NCI-H526 treated with DMSO at 0.1 percent for 48 hours (cell line): ENCODE measurements at places on chromosomes 7 and 10.

DNA sequence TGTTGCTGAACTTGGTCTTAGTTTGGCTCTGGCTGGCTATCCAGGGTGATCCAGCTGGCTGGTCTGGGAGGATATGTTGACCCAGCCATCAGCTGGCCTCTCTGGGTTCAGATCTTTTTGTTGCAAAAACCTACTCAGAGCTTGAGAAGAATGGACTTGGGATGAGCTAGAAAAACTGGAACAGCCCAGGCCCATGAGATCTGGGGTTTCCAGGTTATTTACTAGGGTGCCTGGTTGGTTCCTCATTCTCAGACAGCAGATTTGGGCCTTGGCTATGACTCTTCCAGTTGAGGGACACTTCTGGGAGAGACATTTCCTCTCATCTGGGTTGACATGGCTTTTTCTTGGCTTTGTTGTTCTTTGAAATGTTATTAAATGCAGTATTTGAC lies 116.6 kb downstream of the ADCY1 start:
- DNase-seq, result no peak

- DNase-seq, result no peak
Measured at GRCh38 chr10:54854389-54854788, 53.4 kb upstream of the PCDH15 start.

DNA sequence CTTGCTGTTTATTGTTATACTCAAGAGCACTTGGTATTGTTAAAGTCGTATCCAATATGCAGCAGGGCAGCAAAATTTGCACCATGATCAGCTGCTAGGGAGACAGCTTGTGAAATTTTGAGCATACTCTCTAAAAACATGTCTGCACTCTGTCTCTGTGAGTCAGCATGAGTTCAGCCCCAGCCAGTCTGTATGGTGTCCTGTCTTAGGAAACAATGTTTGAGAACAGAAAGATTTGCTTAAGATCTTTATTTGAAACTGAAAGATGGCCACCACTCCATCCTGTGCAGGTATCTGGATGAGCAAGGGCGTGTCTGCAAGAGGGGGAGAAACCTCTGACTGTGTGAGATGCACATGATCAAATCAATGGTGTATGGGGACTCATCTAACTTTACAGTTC lies 97.1 kb downstream of the GNAI1 start:
- DNase-seq, result no peak

GRCh38 chr10:49827297-49827696 lies 65.2 kb upstream of the OGDHL start:
- no peak for DNase-seq

GRCh38 chr10:612696-613095 lies 76.8 kb downstream of the DIP2C start:
- DNase-seq, result no peak

DNA sequence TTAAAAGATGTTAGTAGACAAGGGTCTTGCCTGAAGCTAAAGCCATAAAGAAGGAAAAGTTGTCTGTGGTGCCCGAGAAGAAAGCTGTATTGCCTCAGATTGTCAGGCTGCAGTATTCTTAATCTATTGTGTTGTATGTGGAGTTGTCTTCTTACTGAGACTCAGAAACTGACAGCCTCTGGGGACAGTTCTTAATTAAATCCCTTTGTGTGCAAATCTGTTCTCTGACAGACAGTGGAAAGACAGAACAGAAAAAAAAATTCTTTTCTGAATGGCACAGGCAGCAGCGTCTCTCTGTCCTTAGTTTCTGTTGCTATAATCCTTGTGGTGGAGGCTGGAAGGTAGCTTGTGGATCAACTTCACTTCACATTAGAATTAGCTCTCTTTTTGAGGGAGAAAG lies 16.8 kb downstream of the VWC2 start:
- no peak for DNase-seq

GRCh38 chr10:60536529-60537114 lies 146.9 kb upstream of the ANK3 start:
- no peak for DNase-seq
